Kasumi-1 (cell line): ENCODE measurements at places on chromosomes 3 and 15.

GRCh38 chr3:121786485-121786884, 36.9 kb upstream of the GOLGB1 start:
- no peak for DNase-seq

- DNase-seq: no peak
Measured at GRCh38 chr3:14405360-14406238, 3.2 kb downstream of the SLC6A6 start.

GRCh38 chr3:143263852-143264513, 144.4 kb downstream of the CHST2 start:
- DNase-seq: no peak

DNA sequence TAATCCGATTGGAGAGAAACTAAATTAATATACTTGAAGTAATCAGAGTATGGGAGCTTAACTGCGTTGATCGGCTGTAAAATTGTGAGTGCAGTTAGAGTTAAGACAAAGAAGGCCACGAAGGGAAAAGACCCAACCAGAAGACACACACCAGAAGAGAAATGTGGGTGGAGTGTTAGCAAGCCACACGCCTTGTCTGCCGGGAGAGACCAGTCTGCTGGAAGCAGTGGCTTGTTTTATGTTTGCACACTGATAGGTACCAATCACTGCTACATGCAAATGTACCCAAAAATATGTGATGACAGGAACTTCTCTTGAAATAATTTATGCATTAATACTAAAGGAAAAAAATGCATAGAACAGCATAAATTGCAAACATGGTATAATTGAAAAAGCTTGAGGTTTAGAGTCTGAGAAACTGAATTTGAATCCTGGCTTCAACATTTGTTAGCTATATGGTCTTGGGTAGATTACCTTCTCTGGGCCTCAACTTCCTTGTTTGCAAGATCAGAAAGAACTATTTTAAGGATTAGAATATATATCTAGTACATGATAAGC, 23.1 kb downstream of the EEFSEC start:
- no peak for DNase-seq

GRCh38 chr3:116749388-116749787, 39.8 kb downstream of the TUSC7 start:
- no peak for DNase-seq

DNA sequence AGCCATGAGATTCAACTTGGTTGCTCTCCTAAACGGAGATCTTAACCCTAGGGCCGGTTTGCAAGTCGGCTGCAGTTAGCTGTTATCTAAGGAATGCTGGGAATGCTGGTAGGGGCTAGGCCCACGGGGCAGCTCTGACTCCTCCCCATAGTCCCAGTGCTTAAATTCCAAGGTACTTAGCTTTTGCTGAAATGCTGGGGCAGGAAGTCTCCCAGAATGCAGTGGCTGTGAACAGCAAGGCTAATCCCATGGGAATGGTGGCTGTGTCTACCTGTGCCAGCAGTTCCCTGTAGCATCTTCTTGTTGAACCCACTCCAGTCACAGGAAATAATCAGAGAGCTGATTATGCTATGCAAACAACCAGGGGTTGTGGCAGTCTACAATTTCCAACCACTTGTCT, 102.5 kb upstream of the TJP1 start:
- no peak for DNase-seq

DNA sequence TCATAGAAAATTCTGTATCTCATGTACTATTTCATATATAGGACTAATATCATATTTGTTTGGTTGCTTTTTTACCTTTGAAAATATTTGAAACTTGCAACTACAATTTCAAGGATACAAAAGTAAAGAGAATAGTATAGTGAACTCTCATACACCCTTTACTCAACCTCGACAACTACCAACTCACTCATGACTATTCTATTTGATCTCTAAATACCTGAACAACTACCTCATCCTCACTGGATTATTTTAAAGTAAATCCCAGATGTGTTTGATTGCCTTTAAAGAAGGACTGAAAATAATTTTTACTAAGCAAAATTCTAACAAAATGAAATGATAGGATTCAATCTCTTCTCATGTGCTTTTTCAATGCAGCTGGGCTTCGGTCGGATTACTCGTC, 12.1 kb downstream of the TMPRSS7 start:
- no peak for DNase-seq

DNA sequence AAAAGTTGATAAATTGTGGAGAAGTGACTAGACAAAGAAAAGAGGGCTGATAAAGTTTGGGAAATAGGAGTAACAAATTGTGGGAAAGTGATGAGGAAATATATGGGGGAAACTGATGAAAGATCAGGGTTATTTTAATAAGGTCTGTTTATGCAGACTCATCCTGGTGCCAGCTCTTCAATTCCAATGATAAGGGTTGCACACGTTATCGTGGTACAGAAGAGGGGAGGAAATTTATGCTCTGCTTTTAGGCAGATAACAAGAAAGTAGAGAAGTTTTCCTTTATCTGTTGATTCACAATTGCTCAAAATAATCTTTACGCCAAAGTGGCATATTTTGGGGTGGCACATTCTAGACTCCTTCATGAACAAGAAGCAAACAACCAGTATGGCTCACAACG, 32.1 kb upstream of the LIPC start:
- no peak for DNase-seq

- DNase-seq: no peak
Measured at GRCh38 chr15:69093127-69093526, 67.3 kb upstream of the GLCE start.

- DNase-seq: no peak
Measured at GRCh38 chr15:59936741-59937140, 67.4 kb upstream of the FOXB1 start.

GRCh38 chr15:88812133-88812532, 8.9 kb downstream of the ACAN start:
- no peak for DNase-seq

DNA sequence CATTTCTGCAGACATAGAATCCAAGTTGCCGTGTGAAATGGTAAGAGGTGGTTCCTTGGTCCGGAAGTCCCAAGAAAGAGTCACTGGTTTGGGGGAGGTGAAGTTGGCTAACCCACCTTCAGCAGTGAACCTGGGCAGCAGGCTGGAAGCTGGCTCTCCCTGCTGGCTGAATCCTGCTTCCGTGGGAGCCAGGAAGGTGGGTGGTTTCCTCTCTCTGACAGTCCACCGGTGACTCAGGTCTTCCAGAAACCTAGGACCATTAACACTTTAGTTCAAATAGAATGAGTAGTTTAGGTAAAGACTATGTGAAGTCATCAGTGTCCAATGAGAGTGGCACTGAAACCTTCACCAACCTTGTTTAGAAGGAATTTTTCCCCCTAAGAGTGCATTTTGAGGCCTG, 87.4 kb upstream of the CACNA2D3 start:
- DNase-seq: no peak

GRCh38 chr15:101252836-101253235, 988 bp upstream of the CHSY1 start:
- peak; percentile 32 for DNase-seq

DNA sequence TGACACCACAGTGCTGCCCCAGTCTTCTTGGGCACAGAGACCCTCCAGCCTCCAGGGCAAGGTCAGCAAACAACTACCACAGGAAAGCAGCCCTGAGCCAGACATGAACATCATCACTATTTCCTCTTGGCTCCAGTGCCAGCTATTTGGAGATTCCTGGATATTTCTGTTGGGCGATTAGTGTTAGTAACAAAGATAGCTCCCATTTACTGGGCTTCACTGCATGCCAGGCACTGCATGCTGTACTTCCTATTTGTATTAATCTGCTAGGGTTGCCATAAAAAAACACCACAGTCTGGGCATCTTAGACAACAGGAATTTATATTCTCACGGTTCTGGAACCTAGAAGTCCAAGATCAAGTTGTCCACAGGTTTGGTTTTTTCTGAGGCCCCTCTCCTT, 255.1 kb upstream of the STT3B start:
- no peak for DNase-seq

DNA sequence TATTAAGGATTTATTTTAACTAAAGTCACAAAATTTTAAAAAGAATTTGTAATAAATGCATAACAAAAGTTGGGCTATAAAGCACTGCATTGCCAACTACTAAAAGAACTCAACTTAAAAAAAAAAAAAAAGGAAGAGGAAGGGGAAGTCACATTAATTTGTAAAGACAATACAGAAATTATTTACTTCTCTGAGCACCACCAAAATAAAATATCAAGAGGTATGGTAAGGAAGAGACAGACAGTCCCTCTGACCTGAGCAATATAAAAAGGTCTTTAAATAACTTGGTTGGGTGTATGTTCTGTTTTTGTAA, 83.5 kb downstream of the UACA start:
- DNase-seq: no peak

DNA sequence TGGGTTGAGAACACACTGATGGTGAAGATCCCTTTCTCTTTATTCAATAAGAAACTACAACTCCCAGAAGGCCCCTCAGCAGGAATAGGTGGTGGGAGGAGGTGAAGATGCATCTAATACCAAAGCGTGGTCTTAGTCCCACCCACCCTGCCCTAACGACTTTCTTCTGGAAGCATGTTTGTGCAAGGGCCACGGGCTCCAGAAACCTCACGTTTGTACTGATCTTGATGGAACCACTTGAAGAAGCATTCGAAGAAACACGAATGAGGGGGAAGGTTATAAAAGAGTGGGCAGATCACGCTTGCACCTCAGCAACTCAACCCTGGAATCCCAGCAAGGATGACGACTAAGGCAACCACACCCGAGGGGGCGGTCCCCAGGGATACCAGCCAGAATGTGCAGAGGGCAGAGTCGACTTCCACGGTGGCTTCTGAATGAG, 10.6 kb upstream of the SLC25A36 start:
- DNase-seq: no peak

DNA sequence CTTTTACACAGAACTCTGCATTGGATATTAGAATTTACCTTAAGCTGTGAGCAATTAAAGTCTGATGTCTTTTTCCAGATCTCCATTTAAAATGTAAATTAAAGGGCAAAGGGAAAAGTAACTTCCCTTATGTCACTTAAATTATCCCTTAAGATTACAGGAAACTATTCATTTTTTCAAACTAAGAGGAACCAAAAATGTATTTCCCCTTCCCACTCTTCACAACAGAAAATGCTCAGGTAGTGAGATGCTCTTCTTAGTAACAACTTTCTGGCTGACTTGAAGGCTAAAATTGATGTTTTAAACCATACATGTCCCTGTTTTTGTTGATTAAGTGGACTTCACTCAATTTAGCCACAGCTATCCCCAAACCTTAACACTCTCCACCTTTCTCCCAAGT, 17.6 kb downstream of the RSL24D1 start:
- peak; percentile 17 for DNase-seq

- DNase-seq: no peak
Measured at GRCh38 chr3:112976001-112976400, 1.1 kb upstream of the CD200R1 start.

- DNase-seq: no peak
Measured at GRCh38 chr15:25134546-25134945, 179.8 kb downstream of the SNRPN start.

GRCh38 chr3:169363318-169364265, 299.9 kb downstream of the MECOM start:
- DNase-seq: no peak

- DNase-seq: peak; percentile 85
Measured at GRCh38 chr3:33798113-33798417, 365 bp upstream of the PDCD6IP start.

GRCh38 chr3:120503727-120504616, 53.2 kb upstream of the FSTL1 start:
- no peak for DNase-seq
